Uterus (tissue), 4 donors: ENCODE measurements at places on chromosomes 6 and 20.

DNA sequence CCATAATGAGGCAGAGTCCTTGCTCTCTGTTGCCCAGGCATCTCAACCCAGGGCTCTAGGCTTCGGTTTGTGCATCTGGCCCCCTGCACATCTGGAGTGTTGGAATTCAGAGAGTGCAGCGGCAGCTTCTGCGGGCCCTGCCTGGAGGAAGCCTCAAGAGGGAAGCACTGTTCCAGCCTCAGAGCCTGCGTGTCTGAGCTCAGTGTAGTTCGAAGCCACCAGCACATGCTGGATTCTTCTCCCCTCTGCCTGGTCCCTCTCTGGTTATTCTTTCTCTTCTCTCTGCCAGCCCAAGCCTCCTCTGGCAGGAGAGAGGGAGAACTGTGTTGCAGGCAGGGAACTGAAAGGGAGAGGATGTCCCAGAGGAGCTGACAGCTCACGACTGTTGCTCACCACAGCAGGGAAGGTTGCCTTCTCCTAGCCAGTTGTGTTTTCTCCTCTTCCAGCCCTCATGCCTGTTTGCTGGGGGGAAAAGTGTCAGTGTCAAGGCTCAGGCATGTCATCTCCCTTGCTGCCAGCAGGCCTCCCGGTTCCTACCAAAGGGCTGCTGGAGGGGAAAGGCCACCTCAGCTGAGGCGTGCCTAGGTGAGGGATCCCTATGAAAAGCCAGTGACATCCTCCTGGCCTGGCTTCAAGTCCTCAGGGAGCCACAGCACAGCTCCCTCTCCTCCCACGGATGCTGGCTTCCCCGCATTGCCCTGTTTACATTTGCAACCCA lies 126.0 kb upstream of the LRFN2 start:
- no peaks in the 10 kb centered on the region for H3K4me1 ChIP-seq
- no peak for DNase-seq
- no peaks in the 10 kb centered on the region for H3K36me3 ChIP-seq
- no peaks in the 10 kb centered on the region for H3K27me3 ChIP-seq
- no peak overlapping the region for H3K27ac ChIP-seq
- H3K4me3 ChIP-seq, result no peak overlapping the region

DNA sequence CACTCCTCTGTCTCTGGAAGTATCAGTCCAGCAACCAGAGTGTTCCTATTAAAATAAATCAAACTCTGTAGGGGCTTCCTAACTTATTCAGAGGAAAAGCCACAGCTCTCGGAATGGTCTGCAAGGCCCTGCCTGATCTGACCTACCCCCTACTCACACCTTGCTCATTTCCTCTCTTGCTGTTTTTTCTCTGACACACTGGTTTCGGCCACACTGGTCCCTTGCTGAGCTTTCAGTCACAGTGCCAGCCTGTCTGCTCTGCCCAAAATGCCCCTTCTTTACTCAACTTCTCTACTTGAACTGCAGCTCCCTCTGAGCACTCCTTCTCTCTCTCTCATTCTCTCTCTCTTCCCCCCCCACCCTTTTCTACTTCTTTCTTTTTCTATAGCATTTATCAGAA lies 430.2 kb downstream of the UTRN start:
- H3K27ac ChIP-seq, result no peak overlapping the region
- no peak overlapping the region for H3K4me3 ChIP-seq
- no peak for DNase-seq
- H3K4me1 ChIP-seq, result no peaks in the 10 kb centered on the region
- no peaks in the 10 kb centered on the region for H3K27me3 ChIP-seq

- no peak for DNase-seq
- no peak overlapping the region for H3K27ac ChIP-seq
- H3K36me3 ChIP-seq, result no peaks in the 10 kb centered on the region
- H3K4me3 ChIP-seq, result no peak overlapping the region
- H3K4me1 ChIP-seq, result no peaks in the 10 kb centered on the region
- H3K27me3 ChIP-seq, result no peaks in the 10 kb centered on the region
Observed at GRCh38 chr6:87806099-87806498, 104.1 kb upstream of the AKIRIN2 start.

- no peaks in the 10 kb centered on the region for H3K36me3 ChIP-seq
- H3K27me3 ChIP-seq, result no peaks in the 10 kb centered on the region
- DNase-seq, result no peak
- H3K27ac ChIP-seq, result no peak overlapping the region
- H3K4me3 ChIP-seq, result no peak overlapping the region
Observed at GRCh38 chr6:7684843-7685242, 41.1 kb upstream of the BMP6 start.

GRCh38 chr20:37220731-37221130 lies 40.9 kb downstream of the GHRH start:
- H3K4me3 ChIP-seq, result no peak overlapping the region
- no peak for DNase-seq
- H3K27ac ChIP-seq, result peak overlapping the region; percentile 47
